Kidney capillary endothelial cell (primary cell): ENCODE measurements at places on chromosomes 2 and 18.
A peak's percentile ranks its signal among the peaks of the same experiment; 100 is the strongest.

DNA sequence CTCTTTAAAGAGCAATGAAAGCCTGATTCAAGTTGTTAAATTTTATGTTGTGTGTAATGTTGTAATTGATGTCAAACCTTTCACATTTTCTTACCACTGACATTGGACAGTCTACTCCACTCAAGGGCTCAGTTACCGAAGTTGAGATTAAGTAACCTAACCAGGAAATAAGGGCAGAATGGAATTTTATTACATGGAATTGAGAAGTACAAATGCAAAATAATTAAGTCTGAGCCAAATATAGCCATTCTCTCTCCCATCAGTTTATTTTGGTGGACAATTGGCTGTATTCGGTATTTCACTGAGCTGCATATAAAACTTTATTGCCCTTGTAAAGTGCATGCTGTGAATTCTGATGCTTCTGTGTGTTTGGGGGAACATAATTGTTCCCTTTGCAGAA, 231.5 kb downstream of the TTC32 start:
- DNase-seq, result no peak

DNA sequence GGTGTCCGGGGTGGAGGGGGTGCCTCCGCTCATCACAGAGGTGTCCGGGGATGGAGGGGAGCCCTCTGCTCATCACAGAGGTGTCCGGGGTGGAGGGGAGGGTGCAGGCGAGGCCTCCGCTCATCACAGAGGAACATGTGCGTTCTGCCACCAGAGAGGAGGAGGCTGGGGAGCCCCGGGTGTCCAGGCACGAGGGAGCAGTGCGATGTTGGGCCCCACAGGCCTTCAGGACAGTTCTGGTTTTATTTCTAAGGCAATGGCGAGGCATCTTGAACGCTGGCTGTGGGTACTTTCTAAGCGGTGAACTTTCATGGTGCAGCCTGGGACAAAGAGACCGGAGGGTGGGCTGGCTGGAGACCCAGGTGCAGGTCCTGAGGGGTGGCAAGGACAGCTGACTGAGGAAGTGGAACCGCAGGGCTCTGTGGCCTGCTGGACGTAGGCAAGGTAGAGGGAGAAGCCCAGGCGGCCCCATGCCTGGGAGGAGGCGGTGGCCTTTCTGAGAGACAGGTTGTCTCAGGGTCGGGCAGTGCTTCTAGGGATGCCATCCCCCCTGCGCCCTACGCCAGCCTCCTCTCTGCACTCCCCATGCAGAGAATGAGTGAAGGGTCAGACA, 196.6 kb upstream of the SALL3 start:
- DNase-seq, result no peak

GRCh38 chr2:207403950-207404349, 125.8 kb upstream of the CREB1 start:
- DNase-seq, result no peak

GRCh38 chr2:222576171-222577081, 79.5 kb downstream of the FARSB start:
- no peak for DNase-seq

- DNase-seq, result no peak
Observed at GRCh38 chr2:198113316-198113715, 308.9 kb downstream of the PLCL1 start.

DNA sequence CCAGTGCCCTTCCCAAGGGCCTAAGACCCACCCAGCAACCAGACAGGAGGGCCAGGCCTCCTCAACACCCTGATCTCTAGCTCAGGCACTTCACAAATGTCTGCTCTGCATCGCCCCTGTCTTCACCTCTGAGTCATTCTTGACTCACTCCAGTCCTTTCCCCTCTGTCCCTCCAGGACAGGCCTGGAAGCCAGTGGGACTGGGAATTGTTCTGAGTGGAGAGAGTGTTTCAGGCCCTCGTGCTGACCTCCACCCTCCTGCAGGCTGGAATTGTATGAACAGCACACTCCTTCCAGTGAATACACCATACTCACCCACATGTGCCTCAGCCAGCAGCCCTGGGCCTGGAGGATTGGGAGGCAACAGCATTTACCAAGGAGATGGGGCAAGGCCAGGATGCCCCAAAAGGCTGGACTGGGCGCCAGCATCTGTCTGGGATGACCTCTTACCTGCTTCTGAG, 304.2 kb downstream of the CYP26B1 start:
- DNase-seq, result peak; percentile 81

GRCh38 chr2:241797441-241798080, 11.4 kb upstream of the NEU4 start:
- no peak for DNase-seq

GRCh38 chr2:230068651-230069055, at the start of gene SLC16A14:
TSS of gene SLC16A14 (minus strand) at chr2:230068924. CDS start at chr2:230059352, 9,572 bp downstream.
- DNase-seq, result peak; percentile 48

GRCh38 chr2:10934308-10934978, 22.7 kb downstream of the KCNF1 start:
- no peak for DNase-seq

GRCh38 chr2:45168711-45169338, 159.6 kb upstream of the SIX2 start:
- no peak for DNase-seq

DNA sequence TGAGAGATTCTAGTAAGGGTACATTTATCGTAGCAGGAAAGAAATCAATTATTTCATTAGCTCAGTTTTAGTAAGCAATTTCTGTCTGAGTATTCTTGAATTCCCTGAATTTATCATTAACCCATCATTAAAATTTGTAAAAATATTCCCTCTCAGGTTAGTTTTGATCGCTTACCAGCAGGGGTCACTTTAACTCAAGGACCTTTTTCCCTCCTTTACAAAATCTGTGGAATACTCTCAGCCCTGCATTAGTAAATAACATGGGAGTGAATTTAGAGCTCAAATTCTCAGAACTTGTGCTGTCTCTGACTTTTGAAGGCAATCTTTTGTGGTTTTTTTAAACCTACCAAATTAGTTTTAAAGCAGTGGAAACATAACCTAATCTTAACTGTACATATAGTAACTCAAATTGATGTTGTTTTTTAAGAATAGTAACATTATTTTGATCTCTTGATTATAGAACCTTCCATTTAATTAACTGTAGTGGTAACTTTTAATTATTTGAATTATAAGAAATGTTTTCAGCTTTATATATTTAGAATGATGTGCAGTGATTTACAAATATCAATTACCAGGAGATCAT, 97.2 kb downstream of the AGPS start:
- peak; percentile 42 for DNase-seq

- DNase-seq, result no peak
Observed at GRCh38 chr2:39107156-39107555, 13.7 kb downstream of the SOS1 start.

DNA sequence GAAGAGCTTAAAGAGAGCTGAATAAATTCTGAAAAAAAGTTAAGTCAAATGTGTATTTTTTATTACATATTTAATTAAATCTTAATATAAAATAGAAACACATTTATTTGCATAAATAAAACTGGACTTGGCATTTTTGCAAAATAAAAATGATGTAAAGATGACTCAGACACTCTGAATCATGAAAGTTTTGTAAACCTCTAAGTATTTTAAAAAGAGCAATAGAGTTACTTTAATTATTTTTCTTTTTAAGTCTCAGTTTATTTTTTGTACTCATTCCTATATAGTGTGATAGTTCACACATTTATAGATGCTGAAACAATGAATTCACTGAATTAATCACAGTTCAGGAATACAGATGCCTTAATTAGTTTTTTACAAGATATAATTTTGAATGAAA, 109.9 kb upstream of the DTNA start:
- no peak for DNase-seq

- no peak for DNase-seq
Observed at GRCh38 chr18:69998523-69998987, 50.9 kb upstream of the CD226 start.

- DNase-seq, result no peak
Observed at GRCh38 chr2:72919414-72920317, 2.3 kb downstream of the EMX1 start.

GRCh38 chr2:97936199-97936598, 59.5 kb downstream of the TMEM131 start:
- DNase-seq, result no peak

- DNase-seq, result no peak
Observed at GRCh38 chr18:45006934-45007333, 326.2 kb downstream of the SETBP1 start.

DNA sequence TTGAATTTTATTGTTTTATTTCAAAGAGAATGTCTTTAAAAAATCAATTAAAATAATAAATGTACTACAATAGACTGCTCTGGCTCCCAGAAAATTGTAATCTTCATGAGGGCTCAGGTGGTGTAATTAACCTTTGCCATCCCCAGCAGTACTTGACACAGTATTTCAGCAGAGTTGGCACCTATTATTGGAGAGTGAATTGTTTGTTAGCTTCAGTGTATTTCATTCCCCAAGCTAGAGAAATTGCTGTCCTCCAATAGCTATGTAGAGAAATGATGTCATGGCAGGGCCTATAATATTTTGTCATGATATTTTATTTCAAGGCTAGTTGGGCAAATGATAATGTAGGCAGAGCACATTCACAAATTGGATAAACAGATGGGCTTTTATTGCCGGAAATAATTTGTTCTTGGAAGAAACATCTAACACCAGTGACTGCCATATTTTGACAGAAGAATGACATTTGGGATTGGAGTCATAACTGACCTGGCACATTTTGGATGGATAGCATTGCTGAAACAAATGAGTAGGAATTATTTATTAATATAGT, 712.0 kb upstream of the NXPH2 start:
- DNase-seq, result no peak

- DNase-seq, result no peak
Observed at GRCh38 chr2:32732120-32732519, 104.3 kb downstream of the TTC27 start.

DNA sequence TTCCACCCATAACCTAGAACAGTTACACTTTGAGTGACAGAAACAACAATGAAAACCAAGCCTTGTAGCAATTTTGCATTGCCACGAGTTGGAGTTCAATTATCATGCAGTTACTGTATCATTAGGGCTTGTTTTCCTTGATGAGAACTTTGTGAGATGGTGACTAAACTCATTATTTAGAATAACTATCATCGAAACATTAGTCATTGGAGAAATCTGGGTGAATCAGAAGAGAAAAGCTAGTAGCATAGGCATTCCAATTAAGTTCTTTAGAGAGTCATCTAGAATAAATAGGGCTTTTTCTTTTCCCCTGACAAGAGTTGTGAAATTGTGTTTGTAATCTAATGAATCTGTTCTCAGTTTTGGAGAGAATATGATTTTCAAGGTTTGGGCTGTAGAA, 122.8 kb upstream of the DOCK10 start:
- DNase-seq, result peak; percentile 10

- peak; percentile 3 for DNase-seq
Observed at GRCh38 chr18:69882965-69883668, 64.6 kb downstream of the CD226 start.

DNA sequence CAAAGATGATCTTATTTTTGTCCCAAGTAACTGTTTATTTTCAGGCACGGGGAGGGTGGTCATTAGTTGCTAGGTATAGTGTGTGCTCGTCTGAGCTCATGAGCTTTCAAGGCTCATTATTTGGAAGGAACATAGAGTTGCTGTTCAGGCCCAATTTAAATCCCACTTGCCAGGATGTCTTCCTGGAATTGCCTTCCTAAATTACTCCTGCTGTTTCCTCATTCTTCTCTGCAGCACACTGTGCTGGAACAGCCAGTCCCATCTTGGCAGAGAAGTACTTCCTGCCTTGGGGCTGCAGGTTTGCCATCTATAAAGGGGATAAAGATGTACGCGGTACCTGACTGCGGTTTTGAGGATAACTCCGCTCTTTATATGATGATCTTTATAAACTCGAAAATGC, 37.3 kb downstream of the GREB1 start:
- DNase-seq, result no peak

- DNase-seq, result no peak
Observed at GRCh38 chr2:72950558-72951255, 33.4 kb downstream of the EMX1 start.

- no peak for DNase-seq
Observed at GRCh38 chr18:9719421-9719981, 11.4 kb downstream of the RAB31 start.

GRCh38 chr2:112542984-112543661, 858 bp downstream of the POLR1B start:
- peak; percentile 23 for DNase-seq

DNA sequence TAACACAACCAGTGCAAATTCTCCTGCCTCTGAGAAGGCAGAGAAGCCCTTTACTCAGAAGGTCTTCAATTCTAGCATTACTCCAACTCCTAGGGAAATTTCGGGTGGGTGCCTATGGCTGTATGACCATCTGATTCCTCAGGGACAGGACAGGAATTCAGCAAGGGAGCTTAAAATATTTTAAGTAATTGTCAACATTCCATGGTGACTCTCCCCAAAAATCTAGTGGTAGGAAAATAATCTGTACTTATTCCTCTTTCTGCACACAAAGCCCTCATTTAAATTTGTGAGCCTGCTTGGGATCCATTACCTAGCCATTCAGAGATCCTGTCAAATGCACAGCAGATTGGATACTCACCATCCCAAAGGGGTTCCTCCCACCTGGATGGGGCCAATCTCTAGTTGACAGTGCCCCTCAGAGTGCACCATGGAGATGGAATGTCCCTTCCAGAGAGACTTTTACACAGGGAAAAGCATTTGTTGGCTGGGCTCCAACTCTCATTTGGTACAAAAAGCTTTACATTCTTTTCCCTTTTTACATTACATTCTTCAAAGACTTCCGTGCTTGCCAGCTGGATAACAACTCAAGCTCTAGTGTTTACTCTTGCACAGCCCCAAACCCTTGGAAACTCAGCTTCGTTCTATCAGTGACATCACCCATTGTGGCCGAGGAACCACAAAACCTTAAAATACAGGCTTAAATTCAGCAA, 3.1 kb upstream of the TMEM150A start:
- no peak for DNase-seq

- no peak for DNase-seq
Observed at GRCh38 chr2:64799592-64800252, 146.0 kb upstream of the SERTAD2 start.

DNA sequence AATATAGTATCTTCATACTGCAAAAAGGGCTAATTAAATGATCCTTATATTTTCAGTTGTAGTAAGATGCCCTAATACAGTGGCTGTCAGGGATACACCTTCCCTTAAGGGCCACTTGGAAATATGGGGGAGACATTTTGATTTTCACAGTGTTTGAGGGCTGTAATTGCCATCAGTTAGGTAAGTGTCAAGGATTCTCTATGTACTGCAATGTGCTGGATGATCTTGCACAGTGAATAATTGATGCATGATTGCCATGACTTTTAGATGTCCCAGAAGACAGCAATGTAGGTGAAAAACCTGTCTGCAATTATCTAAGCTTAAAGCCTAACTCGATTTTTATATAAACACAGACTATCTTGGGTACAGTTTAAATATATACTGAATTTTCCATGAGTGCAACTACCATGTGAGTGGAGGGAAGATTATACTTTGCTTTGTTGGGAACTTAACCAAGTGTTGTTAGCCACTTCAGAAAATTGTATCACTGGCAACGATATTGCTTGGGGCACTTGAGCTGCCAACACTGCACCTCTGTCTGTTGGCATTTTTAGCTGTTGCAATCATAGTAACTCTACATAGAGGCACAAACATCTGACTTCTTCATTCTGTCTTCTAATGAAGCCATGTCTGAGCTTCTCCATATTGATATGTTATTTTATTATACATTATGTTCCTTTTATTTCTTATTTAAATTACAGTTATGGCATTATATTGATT, 45.2 kb downstream of the MAIP1 start:
- no peak for DNase-seq

- no peak for DNase-seq
Observed at GRCh38 chr2:120613742-120614571, 121.7 kb upstream of the GLI2 start.
